ENCODE measurements at places on chromosomes 7 and 10.

GRCh38 chr7:142408794-142409193 is 150.9 kb upstream of the PRSS58 start:
- DNase-seq: no peak

DNA sequence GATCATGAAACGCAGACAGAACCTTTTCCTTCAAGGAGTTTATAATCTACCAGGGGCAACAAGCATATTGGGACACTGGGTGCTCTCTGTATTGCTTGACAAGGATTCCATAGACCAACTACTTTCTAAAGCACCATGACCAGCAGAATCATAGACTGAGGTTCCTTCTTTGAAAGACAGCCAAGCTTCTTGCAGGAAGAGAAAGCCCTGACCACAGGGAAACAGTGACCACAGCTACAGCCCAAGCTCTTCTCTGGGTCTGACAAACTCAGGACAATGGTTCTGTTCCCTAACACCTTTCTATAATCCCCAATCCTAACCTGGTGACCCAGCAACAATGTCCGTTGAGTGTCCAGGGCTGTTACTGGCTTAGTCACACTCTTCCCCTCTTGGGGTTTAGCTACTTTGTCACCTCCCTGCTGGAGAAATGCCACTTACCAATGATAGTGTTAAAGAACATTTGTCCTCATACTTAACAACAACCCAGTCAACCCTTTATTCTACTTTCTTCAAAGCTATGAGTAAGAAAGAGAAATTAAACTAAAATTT is 155.7 kb downstream of the JAZF1 start:
- no peak for DNase-seq

DNA sequence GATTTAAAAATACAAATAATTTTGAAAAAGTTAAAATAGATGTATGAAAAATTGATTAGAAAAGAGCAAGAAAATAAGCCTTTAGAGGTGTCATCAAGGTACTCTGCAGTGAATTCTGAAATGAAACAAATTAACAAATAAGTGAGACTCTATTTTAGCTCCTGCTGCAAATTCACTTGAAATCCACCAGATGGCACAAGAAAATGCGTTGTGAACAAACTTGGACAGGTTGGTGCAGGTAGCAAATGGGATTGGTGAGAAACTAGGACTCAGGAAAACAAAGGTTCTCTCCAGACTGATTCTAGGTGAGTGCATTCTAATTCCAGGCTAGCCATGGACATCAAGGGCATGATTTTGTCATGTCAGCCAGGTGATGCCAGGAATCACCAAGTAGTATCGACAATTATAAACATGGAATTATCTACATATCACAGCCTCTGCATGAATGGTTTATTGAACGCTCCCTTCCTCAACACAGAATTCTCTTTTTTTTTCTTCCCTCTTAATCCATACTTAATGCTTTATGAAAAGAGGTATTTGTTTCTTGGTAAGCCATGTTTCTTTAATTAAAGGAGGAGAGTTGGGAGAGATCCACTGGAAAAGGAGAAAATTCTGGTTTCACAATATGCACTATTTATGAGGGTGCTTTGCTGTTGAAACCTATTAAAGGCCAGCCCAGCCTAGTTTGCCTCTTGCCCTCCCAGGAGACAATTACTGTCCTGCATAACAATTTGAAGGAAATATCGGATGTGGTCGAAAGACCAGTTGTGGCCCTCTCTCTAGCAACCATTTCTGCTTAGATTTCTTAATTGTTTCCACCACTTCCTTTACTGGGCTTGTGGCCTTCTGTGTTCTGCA is 118.1 kb downstream of the ZNF365 start:
- no peak for DNase-seq

- DNase-seq: no peak
These were observed 20.2 kb upstream of the ADD3 start for GRCh38 chr10:109987452-109988211.

DNA sequence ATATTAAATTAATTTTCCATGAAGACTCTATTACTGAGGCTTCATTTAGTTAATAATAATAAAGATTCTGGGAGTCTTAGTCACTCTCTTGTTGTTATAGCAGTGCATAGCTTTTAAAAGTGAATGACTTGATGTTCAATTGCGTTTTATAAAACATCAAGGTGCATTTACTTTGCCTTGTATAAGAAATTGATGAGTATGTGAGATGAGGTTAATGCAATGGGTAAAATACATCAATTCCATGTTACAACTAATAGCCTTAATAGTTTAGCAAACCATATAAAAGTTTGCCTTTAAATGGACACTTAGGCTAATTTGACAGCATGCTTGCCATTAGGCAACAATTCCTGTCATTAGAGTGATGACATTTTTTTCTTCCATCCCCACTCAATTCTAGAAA is 173.6 kb upstream of the TEX47 start:
- DNase-seq: no peak

DNA sequence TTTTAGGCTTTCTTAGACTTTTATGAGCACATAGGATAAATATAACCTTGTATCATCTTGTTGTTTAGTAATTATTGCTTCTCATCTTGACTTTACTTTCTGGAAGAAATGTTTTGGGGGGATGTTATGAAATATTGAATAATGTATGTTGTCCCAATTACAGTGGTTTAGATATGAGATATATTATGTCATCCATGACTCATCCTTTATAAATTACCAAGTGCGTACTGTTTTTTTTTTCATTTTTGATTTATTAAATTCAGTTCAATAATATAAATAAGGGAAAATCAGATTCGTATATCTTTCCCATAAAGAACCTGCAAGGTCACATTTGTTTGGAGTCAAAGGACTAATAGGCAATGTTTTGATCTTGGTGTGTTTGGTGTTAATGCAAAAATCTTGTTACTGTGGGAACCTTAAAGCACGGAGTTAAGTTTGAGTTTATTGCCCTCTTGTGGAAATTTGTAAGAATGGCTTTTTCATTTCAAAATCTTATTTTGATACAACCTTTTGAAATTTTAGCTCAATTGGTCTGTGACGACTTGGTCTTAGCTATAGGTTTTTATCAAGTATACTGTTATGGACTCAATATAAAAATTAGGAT is 108.6 kb downstream of the SRI start:
- DNase-seq: peak; percentile 12

GRCh38 chr10:124354411-124355382 is 64.0 kb downstream of the OAT start:
- DNase-seq: peak; percentile 57

GRCh38 chr10:122273966-122274545 is 3.0 kb downstream of the BTBD16 start:
- no peak for DNase-seq

DNA sequence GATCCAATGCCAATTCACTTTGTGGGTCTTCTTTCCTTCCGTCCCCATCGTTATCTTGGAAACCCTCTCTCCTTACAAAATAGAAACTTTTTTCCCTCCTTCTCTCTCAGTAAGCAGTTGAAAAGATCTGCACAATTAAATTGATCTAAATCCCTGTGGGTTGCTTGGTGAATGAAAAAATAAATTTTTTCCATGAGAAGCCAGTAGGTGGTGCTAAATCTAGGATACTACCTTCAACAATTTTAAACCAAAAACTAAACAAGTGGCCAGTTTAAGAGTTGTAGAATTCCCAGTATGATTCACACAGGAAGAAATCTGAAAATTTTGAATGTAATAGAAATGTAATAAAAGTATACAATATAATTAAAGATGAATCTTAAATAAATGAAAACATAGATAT is 990.3 kb upstream of the ZNF722 start:
- DNase-seq: no peak

DNA sequence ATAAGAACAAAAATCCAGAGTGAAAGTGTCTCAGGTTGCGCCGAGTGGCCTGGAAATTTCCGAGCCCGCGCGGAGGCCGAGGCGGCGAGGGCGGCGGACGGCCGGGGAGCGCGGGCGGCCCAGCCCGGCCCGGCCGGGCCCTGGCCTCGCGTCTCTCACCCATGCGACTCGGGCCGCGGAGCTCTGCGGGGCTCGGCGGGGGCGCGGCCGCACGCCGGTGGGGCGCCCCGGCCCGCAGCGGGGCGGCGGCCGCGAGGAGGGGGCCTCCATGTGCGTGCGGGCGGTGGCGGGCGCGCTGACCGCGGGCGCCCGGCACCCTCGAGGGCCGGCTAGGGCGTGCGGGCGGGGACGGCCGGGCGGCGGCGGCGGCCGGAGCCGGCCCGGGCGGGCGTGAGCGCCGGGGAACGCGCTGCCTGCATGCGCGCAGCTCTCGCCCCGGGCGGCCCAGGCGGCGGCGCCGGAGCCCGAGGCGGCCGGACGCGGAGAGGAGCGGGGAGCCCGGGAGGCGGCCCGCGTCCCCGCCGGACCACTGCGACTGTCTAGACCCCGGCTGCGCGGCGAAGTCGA is 302 bp upstream of the EN2 start:
- DNase-seq: no peak

DNA sequence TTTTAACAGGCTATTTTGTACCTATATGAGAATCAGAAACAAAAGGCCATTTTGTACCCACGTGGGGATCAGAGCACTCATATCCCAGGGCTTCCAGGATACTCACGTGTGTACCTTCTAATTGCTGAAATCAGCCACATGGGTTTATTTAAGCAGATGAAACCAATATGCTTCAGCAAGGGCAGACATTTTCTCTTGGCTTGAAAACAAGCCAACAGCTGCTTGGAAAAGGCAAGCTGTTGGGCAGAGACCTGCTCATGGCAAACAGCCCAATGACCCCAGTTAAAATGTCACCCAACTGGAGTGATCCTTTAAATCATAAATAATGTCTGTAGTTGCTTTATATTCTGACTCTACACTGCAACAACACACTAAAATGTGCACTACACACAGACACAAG is 26.5 kb upstream of the TOMM7 start:
- no peak for DNase-seq

DNA sequence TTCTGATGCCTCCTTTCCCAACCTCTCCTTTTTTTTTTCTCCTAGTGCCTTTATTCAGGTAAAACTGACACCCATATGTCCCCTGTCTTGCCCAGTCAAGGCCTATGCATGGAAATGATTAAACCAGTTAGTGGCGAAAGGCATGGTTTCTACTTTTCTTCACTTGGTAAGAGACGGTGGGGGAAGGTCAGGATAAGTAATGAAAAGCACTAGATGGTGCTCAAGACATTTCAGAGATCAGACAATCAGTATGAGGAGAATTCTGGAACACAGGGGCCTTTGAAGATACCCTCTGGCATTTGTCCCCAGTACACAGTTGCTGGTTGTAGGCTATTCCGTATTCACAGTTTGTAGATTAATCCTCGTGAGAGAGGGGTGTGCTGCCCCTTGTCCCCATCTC is 121.2 kb downstream of the RTKN2 start:
- no peak for DNase-seq

GRCh38 chr10:34373211-34373610 is 441.9 kb downstream of the PARD3 start:
- DNase-seq: no peak

DNA sequence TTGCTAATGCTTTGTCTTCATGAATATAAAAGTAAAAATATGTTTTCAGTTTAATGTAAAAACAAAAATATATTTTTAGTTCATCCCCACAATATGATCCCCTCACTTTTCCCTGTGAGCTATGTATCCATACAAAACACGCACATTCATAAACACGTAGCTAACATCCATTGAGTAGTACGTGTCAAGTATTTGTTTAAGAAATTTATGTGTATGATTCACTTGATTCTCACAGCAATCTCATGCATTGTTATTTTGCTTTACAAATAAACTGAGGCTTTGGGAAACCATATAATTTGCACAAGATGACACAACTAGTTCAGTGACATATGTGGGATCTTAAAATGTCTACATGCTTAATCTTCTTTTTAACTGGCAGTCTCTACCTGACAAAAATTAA is 329.6 kb upstream of the SEMA3C start:
- DNase-seq: no peak

DNA sequence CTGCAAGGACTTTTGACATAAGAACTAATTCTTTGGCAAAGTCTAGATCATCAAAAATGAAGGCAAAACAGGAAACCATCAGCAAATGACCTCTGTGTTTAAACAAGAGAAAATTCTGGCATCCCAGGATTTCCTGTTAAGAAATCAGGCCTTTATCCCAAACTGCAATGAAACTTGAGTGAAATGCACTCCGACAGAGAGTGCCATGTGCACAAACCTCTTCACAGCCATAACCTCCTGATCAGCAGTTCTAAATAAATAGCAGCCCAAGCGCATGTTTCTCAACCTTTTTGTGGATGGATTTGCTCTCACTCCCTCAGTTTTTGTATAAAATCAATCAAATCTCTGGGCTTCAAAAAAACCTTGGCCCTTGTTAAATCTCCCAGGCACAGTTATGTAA is 107.7 kb upstream of the EEPD1 start:
- DNase-seq: no peak

DNA sequence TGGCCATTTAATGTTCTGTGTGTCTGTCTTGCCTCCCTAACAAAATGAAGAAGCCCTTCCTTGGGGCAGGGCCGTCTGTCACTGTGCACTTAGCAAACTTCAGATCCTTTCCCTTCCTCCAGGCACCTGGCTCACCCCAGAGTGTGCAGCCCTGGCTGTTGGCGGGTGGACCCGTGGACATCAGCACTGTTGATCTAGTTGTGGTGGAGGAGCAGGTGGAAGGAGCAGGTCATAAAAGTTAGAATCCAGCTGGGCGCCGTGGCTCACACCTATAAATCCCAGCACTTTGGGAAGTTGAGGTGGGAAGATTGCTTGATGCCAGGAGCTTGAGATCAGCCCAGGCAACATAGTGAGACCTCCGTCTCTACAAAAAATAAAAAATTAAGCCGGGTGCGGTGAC is 12.7 kb downstream of the RAB19 start:
- DNase-seq: no peak

- no peak for DNase-seq
These were observed 3.6 kb downstream of the PRSS37 start for GRCh38 chr7:141837683-141838082.

DNA sequence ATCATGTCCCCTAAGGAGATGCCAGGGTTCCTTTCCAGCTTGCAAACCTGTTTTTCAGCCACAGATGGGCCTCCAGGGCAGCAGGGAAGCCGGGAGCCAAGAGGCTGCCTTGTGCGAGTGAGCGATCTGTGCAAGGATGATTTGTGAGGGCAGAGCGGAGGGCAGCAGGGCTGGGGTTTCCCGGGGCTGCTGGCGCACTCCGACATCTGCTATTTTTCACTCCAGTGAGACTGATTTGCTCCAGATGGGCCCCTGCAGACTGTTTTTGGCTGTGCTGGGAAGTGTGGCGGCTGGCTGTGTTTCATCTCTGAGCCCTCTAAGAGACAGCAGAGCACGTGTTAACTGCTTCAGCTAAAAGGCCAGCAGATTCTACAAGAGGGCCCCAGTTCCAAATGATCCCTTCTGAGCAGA is 466.2 kb downstream of the TYW1 start:
- no peak for DNase-seq

GRCh38 chr10:62769574-62770242 is 34.8 kb upstream of the ADO start:
- no peak for DNase-seq

DNA sequence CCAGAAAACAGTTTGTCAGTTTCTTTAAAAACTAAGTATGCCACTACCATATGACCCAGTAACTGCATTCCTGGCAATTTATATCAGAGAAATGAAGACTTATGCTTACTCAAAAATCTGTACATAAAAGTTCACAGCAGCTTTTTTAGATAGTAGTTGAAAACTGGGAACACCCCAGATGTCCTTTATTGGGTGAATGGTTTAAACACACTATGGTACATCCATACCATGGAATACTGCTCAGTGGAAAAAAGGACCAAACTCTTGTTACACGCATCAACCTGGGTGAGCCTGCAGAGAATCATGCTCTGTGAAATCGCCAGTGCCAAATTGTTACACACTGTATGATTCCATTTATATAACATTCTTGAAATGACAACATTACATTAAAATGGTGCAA is 127.6 kb upstream of the RET start:
- no peak for DNase-seq

- no peak for DNase-seq
These were observed 1.3 kb downstream of the OR2A5 start for GRCh38 chr7:144050093-144050492.

- no peak for DNase-seq
These were observed 52.0 kb upstream of the SMNDC1 start for GRCh38 chr10:110356628-110357245.

Data from brain pericyte (primary cell).